ENCODE measurements at places on chromosomes 3 and 15. TPM values are rescaled to one million over a fixed set of nuclear protein-coding genes. Genes with fewer than 3 reads are reported as not detected.

- peaks cover 62% of the 10 kb centered on the region for H3K4me1 ChIP-seq
- DNase-seq: no peak
- no peaks in the 10 kb centered on the region for H3K27me3 ChIP-seq
- no peaks in the 10 kb centered on the region for H3K36me3 ChIP-seq
Measured at GRCh38 chr3:39104961-39105686, 2.3 kb downstream of the GORASP1 start.

GRCh38 chr15:52710050-52710707, 31.0 kb upstream of the ATOSA start:
- peak overlapping the region; percentile 57 for H3K27ac ChIP-seq
- no peaks in the 10 kb centered on the region for H3K27me3 ChIP-seq
- H3K4me3 ChIP-seq: no peak overlapping the region
- H3K4me1 ChIP-seq: peaks cover 3% of the 10 kb centered on the region

DNA sequence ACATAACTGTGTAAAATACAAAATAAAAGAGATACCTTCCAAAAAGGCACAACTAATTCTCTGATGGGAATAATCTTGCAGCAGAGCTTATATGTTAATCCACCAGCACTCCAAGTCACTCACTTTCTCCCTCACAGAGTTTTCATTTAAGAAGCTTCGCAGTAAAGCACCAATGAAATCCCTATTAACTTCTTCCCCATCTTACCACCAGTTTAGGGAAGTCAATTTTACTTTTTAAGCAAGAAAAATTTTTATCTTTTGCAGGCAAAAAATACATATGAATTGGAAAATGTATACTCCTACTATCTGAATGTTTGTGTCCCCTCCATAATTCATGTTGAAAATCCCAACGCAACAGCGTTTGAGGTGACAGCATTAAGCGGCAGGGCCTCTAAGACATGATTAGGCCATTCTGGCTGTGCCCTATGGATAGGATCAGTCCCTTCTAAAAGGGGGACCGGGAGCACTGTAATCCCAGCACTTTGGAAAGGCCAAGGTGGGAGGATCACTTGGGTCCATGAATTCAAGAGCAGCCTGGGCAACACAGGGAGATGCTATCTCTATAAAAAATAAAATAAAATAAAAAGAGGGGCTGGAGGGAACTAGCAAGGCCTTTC, 435.8 kb downstream of the SHQ1 start:
- no peak overlapping the region for H3K27ac ChIP-seq
- no peak overlapping the region for H3K4me3 ChIP-seq
- peaks cover 40% of the 10 kb centered on the region for H3K4me1 ChIP-seq
- H3K27me3 ChIP-seq: no peaks in the 10 kb centered on the region
- no peak for DNase-seq

GRCh38 chr3:121529308-121529707, 16.5 kb downstream of the POLQ start:
- H3K4me1 ChIP-seq: no peaks in the 10 kb centered on the region
- H3K27ac ChIP-seq: no peak overlapping the region
- no peaks in the 10 kb centered on the region for H3K27me3 ChIP-seq
- no peaks in the 10 kb centered on the region for H3K36me3 ChIP-seq
- DNase-seq: no peak
- no peak overlapping the region for H3K4me3 ChIP-seq

GRCh38 chr3:38085311-38085942, 46.4 kb downstream of the DLEC1 start:
- no peaks in the 10 kb centered on the region for H3K36me3 ChIP-seq
- no peaks in the 10 kb centered on the region for H3K27me3 ChIP-seq
- no peak for DNase-seq
- peaks cover 3% of the 10 kb centered on the region for H3K4me1 ChIP-seq
- H3K27ac ChIP-seq: no peak overlapping the region
- H3K4me3 ChIP-seq: no peak overlapping the region

- H3K4me1 ChIP-seq: peaks cover 27% of the 10 kb centered on the region
- no peak overlapping the region for H3K27ac ChIP-seq
- no peak overlapping the region for H3K4me3 ChIP-seq
- no peak for DNase-seq
- no peaks in the 10 kb centered on the region for H3K36me3 ChIP-seq
Measured at GRCh38 chr3:4546346-4547178, 53.4 kb downstream of the ITPR1 start.

DNA sequence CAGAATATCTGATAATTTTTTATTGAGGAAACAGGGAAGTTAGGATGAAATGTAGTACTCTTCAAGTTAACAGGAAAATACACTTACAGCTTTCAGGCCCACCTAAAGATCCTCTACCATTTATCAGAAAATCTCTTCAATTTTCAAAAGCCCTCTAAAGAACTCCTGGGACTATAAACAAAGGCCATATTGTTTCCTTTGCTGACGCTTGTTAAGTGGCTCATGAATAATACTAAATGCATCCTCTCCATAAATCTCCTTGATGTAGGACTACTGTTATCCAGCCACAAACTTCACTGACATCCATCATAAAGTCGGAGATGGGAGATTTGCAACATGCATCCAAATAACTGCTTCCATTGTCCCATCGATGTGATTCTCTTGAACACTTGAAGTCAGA, 326.5 kb downstream of the ZIC1 start:
- H3K36me3 ChIP-seq: no peaks in the 10 kb centered on the region
- H3K4me3 ChIP-seq: no peak overlapping the region
- no peak for DNase-seq
- no peaks in the 10 kb centered on the region for H3K27me3 ChIP-seq
- no peak overlapping the region for H3K27ac ChIP-seq
- H3K4me1 ChIP-seq: no peaks in the 10 kb centered on the region

GRCh38 chr3:60829058-60829457, 422.2 kb downstream of the FHIT start:
- H3K4me1 ChIP-seq: no peaks in the 10 kb centered on the region
- DNase-seq: no peak
- no peak overlapping the region for H3K27ac ChIP-seq
- H3K36me3 ChIP-seq: peaks cover 8% of the 10 kb centered on the region
- no peaks in the 10 kb centered on the region for H3K27me3 ChIP-seq

- H3K36me3 ChIP-seq: no peaks in the 10 kb centered on the region
- DNase-seq: no peak
- no peak overlapping the region for H3K27ac ChIP-seq
Measured at GRCh38 chr3:117059067-117059955, 349.7 kb downstream of the TUSC7 start.

DNA sequence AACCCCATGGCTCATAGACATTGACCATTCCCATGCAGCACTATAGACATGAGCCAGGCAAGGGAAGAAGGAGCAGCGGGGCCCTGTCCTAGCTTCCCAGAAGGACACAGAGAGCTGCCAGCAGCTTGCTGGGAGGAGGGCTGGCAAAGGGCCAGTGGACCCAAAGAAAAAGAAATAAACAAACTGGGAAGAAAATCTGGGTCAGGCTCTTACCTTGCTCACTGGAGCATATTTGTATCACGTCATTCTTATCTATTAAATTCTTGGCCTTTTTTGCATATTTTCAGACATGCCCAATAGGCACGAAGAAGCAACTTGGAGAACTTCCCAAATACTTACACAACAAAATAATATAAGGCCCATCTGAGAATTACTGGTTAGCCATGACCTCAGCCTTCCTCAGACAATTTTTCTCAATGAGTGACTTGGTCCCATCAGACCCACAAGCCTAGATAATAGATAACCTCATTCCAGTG, 28.4 kb downstream of the RASGRP1 start:
- peak overlapping the region; percentile 26 for H3K4me3 ChIP-seq
- peaks cover 10% of the 10 kb centered on the region for H3K36me3 ChIP-seq
- peaks cover 96% of the 10 kb centered on the region for H3K4me1 ChIP-seq
- H3K27ac ChIP-seq: peak overlapping the region; percentile 89
- no peaks in the 10 kb centered on the region for H3K27me3 ChIP-seq

GRCh38 chr3:195761567-195762248, 40.9 kb downstream of the MUC20 start:
- peaks cover 19% of the 10 kb centered on the region for H3K4me1 ChIP-seq
- peaks cover 37% of the 10 kb centered on the region for H3K27me3 ChIP-seq
- H3K27ac ChIP-seq: no peak overlapping the region
- DNase-seq: no peak

GRCh38 chr15:76648732-76649444, 256.3 kb downstream of the SCAPER start:
- DNase-seq: no peak
- no peak overlapping the region for H3K4me3 ChIP-seq
- peaks cover 6% of the 10 kb centered on the region for H3K4me1 ChIP-seq
- H3K27ac ChIP-seq: no peak overlapping the region

GRCh38 chr15:34993877-34994276, 5.8 kb upstream of the ZNF770 start:
- peaks cover 7% of the 10 kb centered on the region for H3K4me1 ChIP-seq
- no peaks in the 10 kb centered on the region for H3K36me3 ChIP-seq
- DNase-seq: no peak
- H3K27ac ChIP-seq: no peak overlapping the region

DNA sequence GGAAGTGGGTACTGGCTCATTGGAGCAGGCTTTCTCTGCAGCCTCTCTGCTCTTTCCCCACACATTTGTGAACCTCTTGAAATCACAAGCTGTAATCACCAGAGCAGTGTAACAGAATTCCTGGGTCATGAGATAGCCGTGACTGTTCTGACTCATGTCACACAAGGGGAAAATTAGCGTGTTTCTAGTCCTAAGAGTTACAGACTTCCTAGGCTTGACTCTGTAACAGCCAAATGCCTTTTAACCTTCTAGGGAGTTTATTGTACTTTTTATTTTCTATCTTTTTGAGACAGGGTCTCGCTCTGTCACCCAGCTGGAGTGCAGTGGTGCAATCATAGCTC, 54.7 kb upstream of the TRAK1 start:
- DNase-seq: no peak
- H3K4me3 ChIP-seq: no peak overlapping the region
- H3K4me1 ChIP-seq: peaks cover 51% of the 10 kb centered on the region

- H3K4me3 ChIP-seq: no peak overlapping the region
- H3K36me3 ChIP-seq: no peaks in the 10 kb centered on the region
- H3K4me1 ChIP-seq: no peaks in the 10 kb centered on the region
- DNase-seq: peak; percentile 30
- H3K27ac ChIP-seq: no peak overlapping the region
- H3K27me3 ChIP-seq: no peaks in the 10 kb centered on the region
Measured at GRCh38 chr3:31695280-31696008, 162.7 kb downstream of the STT3B start.

- H3K27me3 ChIP-seq: peaks cover 4% of the 10 kb centered on the region
- H3K4me3 ChIP-seq: no peak overlapping the region
- H3K36me3 ChIP-seq: no peaks in the 10 kb centered on the region
- no peak overlapping the region for H3K27ac ChIP-seq
- DNase-seq: no peak
- H3K4me1 ChIP-seq: no peaks in the 10 kb centered on the region
Measured at GRCh38 chr3:107366766-107367165, 10.5 kb upstream of the CCDC54 start.

GRCh38 chr15:28994142-28994830, 108.5 kb downstream of the APBA2 start:
- H3K27ac ChIP-seq: no peak overlapping the region
- H3K27me3 ChIP-seq: no peaks in the 10 kb centered on the region
- H3K4me3 ChIP-seq: peak overlapping the region; percentile 62
- H3K36me3 ChIP-seq: peaks cover 9% of the 10 kb centered on the region

- no peak overlapping the region for H3K27ac ChIP-seq
- no peak for DNase-seq
- H3K27me3 ChIP-seq: no peaks in the 10 kb centered on the region
- H3K4me1 ChIP-seq: peaks cover 4% of the 10 kb centered on the region
Measured at GRCh38 chr3:177960722-177961121, 575.5 kb upstream of the KCNMB2 start.

- peak overlapping the region; percentile 98 for H3K27ac ChIP-seq
- H3K27me3 ChIP-seq: no peaks in the 10 kb centered on the region
- peaks cover 14% of the 10 kb centered on the region for H3K36me3 ChIP-seq
- H3K4me1 ChIP-seq: peaks cover 66% of the 10 kb centered on the region
- peak overlapping the region; percentile 93 for H3K4me3 ChIP-seq
Measured at GRCh38 chr15:92902737-92903593, 2.8 kb downstream of the CHD2 start.

DNA sequence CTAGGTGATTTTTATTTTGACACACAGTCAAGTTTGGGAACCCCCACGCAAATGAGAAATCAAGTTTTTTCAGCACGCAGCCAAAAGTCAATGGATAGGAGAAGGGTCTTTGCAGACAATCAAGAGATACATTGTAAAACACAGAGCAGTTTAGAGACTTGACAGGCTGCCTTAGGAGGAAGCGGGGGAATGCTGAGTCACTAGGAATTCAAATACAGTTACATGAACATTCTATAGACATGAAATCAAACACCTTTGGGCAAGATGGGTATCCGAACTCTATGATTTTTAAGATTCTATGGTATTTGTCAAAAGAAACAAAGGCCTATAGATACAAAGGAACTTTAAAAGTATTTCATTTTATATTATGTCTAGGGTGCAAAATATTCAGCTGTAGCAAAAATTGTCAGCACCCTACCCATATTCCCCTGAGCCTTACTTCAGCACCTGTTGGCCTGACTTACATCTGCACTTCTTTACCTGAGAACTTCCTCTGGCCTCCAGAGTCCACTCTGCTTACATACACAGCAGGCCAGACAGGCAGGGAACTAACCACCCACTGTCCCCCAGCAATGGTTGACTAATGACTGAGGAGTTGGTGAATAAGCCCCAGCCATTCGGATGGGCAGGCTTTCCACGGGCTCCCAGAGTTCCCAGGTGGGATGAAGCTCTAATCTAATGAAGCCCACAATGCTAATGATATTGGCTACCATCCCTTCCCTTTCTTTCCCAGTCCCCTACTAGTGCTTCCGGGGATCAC, 289.3 kb upstream of the RORA start:
- no peaks in the 10 kb centered on the region for H3K36me3 ChIP-seq
- H3K27me3 ChIP-seq: peaks cover 9% of the 10 kb centered on the region
- H3K4me1 ChIP-seq: no peaks in the 10 kb centered on the region
- no peak overlapping the region for H3K4me3 ChIP-seq
- DNase-seq: no peak

DNA sequence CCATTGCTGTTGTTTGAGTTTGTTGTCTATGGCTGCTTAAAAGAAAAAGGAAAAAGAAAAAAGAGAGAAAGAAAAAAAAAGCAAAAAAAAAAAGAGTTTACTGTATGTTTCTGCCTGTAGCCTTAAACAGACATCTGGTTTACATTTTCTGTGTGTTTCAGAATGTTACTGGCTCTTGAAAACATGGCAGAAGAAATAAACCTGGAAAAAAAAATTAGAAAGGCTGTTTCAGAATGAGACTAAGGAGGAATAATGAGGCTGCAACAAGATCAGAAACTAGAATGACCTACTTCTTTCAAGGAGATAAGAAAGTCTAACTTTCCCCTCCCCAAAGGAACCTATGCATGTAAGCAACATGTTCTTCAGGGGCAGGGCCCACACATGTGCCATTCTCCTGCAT, 292.1 kb downstream of the DIPK2A start:
- no peak overlapping the region for H3K4me3 ChIP-seq
- no peak overlapping the region for H3K27ac ChIP-seq
- DNase-seq: no peak
- no peaks in the 10 kb centered on the region for H3K36me3 ChIP-seq
- H3K27me3 ChIP-seq: peaks cover 4% of the 10 kb centered on the region

- H3K4me3 ChIP-seq: no peak overlapping the region
- H3K27me3 ChIP-seq: no peaks in the 10 kb centered on the region
- no peak overlapping the region for H3K27ac ChIP-seq
- no peak for DNase-seq
Measured at GRCh38 chr3:98532709-98533571, 1.2 kb downstream of the GPR15 start.

GRCh38 chr3:45103334-45103733, 42.8 kb downstream of the CDCP1 start:
- no peak for DNase-seq
- peaks cover 54% of the 10 kb centered on the region for H3K4me1 ChIP-seq
- no peak overlapping the region for H3K4me3 ChIP-seq
- H3K27me3 ChIP-seq: peaks cover 31% of the 10 kb centered on the region

GRCh38 chr3:115141033-115141757, 5.9 kb downstream of the ZBTB20 start:
- no peak overlapping the region for H3K27ac ChIP-seq
- no peaks in the 10 kb centered on the region for H3K27me3 ChIP-seq

Gene DZIP1L
- total RNA-seq: not detected

Gene SLC49A4
- 8.7 TPM for total RNA-seq

Gene PRSS50
- total RNA-seq: not detected

Gene SCAMP5
- total RNA-seq: 0.36 TPM

Gene ACP3
- total RNA-seq: not detected

Gene KLF13
- total RNA-seq: 240 TPM
